Right atrium auricular region (tissue), 2 donors: ENCODE measurements at places on chromosomes 5 and 9.
A peak's percentile ranks its signal among the peaks of the same experiment; 100 is the strongest.

GRCh38 chr5:12985142-12985541 is 959.3 kb downstream of the DNAH5 start:
- no peak for DNase-seq
- H3K27ac ChIP-seq = no peak overlapping the region
- no peaks in the 10 kb centered on the region for H3K27me3 ChIP-seq
- H3K36me3 ChIP-seq = no peaks in the 10 kb centered on the region

GRCh38 chr5:80810425-80810824 is 149.7 kb upstream of the RASGRF2 start:
- H3K4me1 ChIP-seq = no peaks in the 10 kb centered on the region
- DNase-seq = no peak
- H3K27me3 ChIP-seq = no peaks in the 10 kb centered on the region
- H3K27ac ChIP-seq = no peak overlapping the region
- H3K36me3 ChIP-seq = peaks cover 5% of the 10 kb centered on the region
- H3K4me3 ChIP-seq = no peak overlapping the region

DNA sequence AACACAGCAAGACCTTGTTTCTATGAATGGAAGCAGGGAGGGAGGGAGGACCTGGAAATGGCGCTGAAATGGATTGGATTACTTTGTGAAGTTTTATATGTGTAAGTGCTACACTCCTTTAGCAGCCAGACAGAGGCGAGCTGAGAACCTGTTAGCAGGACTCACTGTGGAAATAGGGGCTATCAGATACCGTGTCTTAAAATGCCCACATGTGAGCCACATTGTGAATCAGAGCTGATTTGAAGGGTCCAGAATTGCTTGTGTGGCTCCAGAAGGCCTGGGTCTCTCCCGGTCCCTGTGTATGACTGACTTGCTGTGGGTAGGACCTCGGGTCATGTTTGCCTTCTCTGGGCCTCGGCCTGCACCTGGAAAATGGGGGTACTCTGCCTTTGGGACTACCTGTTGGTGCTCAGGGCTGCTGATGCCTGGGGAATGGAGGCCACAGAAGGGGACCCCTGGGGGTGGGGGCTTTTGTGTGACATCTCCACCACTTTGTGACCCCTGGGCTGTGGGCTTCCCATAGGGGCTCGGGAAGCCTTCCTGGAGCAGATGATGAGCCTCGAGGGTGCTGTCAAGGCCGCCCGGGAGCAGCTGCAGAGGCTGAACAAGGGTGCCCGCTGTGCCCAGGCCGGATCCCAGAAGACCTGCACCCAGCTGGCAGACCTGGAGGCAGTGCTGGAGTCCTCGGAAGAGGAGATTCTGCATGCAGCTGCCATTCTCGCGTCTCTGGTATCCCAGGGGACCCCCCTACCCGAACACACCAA is 24.0 kb upstream of the AIF1L start:
- no peaks in the 10 kb centered on the region for H3K36me3 ChIP-seq
- no peak overlapping the region for H3K4me3 ChIP-seq
- H3K27ac ChIP-seq = no peak overlapping the region
- no peak for DNase-seq

- no peak for DNase-seq
- H3K27me3 ChIP-seq = no peaks in the 10 kb centered on the region
- H3K4me3 ChIP-seq = no peak overlapping the region
- peaks cover 95% of the 10 kb centered on the region for H3K36me3 ChIP-seq
Observed at GRCh38 chr5:141982626-141983025, 13.7 kb downstream of the RNF14 start.

- H3K27me3 ChIP-seq = no peaks in the 10 kb centered on the region
- H3K4me1 ChIP-seq = no peaks in the 10 kb centered on the region
- H3K4me3 ChIP-seq = no peak overlapping the region
Observed at GRCh38 chr9:137461316-137461662, 2.2 kb upstream of the NSMF start.

GRCh38 chr5:167708449-167708848 is 583.0 kb upstream of the WWC1 start:
- H3K4me1 ChIP-seq = no peaks in the 10 kb centered on the region
- H3K27me3 ChIP-seq = no peaks in the 10 kb centered on the region
- H3K27ac ChIP-seq = no peak overlapping the region
- DNase-seq = no peak
- no peak overlapping the region for H3K4me3 ChIP-seq

DNA sequence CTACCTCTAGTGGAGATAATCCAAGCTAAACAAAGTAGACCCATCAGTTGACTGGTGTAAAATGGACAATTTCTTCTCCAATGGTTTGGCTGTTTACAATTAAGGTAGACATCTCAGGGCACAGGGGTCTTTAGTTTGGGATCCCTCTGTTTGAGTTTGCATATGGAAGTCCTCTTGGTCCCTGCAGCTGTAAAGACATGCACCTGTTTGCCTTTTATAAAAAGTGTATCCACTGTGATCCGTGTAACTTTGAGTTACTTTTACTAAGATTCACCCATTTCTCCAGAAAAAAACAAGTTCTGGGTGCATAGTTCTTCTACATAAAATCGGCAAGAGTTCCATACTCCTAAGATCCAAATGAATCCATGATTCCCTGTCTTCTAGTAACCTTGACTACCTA is 374.7 kb upstream of the ADAMTS16 start:
- no peaks in the 10 kb centered on the region for H3K27me3 ChIP-seq
- no peaks in the 10 kb centered on the region for H3K4me1 ChIP-seq
- no peak overlapping the region for H3K27ac ChIP-seq
- DNase-seq = no peak

- no peak overlapping the region for H3K4me3 ChIP-seq
- no peaks in the 10 kb centered on the region for H3K27me3 ChIP-seq
- H3K27ac ChIP-seq = no peak overlapping the region
- peaks cover 5% of the 10 kb centered on the region for H3K4me1 ChIP-seq
- no peak for DNase-seq
- H3K36me3 ChIP-seq = no peaks in the 10 kb centered on the region
Observed at GRCh38 chr5:169085636-169086035, 215.3 kb downstream of the SLIT3 start.

DNA sequence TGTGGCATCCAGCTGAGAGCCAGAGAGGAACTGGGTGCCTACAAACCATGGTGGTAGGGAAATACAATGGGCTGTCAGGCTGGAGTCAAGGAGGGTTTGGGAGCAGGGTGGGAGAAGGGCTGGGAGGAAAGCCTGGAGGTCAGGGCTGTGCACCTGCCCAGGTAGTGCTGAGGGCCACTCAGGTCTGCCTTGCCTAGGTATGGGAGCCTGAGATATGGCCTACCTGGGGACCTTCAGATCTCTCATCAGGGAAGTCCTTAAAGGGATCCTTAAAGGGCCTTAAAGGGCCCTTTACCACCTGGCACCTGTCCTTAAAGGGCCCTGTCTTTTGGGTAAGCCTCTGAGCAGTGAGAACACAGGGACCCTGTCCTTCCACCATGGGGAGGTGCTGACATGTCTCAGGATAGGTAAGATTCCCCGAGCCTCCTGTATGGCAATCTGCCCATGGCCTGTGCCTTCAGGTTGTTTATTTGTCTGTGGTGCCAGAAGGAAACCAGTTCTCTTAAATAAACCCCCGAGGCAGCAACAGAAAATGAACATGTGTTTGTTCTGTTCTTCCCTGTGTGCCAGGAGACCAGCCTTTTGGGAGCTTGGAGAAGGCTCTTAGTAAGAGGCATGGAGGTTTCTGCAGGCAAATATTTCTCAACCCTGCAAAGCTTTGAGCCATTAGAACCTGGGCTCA is 23.3 kb downstream of the SLC25A48 start:
- H3K27me3 ChIP-seq = no peaks in the 10 kb centered on the region
- H3K36me3 ChIP-seq = no peaks in the 10 kb centered on the region

DNA sequence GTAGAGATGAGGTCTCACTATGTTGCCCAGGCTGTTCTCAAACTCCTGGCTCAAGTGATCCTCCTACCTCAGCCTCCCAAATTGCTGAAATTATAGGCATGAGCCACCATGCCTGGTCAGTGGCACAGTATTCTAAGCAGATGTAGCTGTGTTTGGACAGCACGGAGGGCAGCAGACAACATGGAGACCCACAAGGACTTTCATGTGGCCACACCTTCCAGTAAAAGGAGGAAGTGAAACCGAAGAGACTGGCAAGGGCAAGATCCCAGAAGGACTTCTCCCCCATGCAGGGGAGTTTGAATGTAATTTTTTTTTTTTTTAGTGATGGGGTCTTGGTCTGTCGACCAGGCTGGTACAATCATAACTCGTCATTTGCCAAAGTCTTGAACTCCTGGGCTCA is 172.2 kb downstream of the TRPM3 start:
- DNase-seq = no peak
- no peak overlapping the region for H3K4me3 ChIP-seq
- no peaks in the 10 kb centered on the region for H3K4me1 ChIP-seq
- H3K27me3 ChIP-seq = no peaks in the 10 kb centered on the region
- no peaks in the 10 kb centered on the region for H3K36me3 ChIP-seq
- H3K27ac ChIP-seq = no peak overlapping the region

GRCh38 chr9:18032636-18033035 is 441.3 kb upstream of the ADAMTSL1 start:
- DNase-seq = no peak
- H3K36me3 ChIP-seq = no peaks in the 10 kb centered on the region
- no peak overlapping the region for H3K27ac ChIP-seq

DNA sequence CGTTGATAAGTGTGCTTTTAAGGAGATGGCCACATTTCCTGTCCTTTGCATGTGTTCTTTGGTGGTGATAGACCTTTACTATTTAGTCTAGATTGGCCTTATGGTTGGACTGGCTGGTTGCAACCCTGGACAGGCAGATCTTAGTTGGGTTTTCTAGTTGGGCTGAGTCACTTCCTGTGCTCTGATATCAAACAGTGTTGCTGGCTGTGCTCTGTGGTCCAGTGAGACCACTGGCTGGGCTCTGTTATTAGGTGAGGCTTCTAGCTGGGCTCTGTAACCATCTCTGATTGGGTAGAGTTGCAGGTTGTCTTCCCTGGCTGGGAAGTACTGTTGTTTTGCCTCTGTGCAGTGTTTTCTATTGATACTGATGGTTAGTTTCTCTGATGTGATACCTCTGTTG is 432.5 kb downstream of the LRRC70 start:
- H3K27ac ChIP-seq = no peak overlapping the region
- no peaks in the 10 kb centered on the region for H3K36me3 ChIP-seq
- no peak for DNase-seq

GRCh38 chr5:172015346-172015745 is 8.9 kb upstream of the FBXW11 start:
- H3K4me1 ChIP-seq = no peaks in the 10 kb centered on the region
- H3K27me3 ChIP-seq = no peaks in the 10 kb centered on the region
- no peaks in the 10 kb centered on the region for H3K36me3 ChIP-seq
- DNase-seq = no peak
- H3K27ac ChIP-seq = no peak overlapping the region

DNA sequence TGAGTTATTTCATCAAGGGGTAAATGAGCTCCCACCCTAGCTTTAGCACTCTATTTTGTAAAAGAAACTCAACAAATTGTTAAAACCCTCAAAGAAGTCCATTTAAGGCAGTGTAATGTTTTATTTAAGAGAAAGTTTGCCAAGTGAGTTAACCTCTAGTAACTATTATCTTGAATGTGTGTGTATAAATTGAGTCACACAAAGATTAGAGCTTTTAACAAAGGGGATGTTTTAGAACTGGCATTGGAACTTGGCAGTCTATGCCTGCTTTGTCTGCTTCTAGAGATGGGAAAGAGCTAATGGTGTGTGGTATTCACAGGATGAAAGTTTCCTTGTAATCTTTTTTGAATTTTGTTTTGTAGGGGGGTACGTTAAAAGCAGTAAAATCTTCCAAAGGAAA is 33.2 kb downstream of the KDM3B start:
- peaks cover 52% of the 10 kb centered on the region for H3K36me3 ChIP-seq
- H3K4me1 ChIP-seq = no peaks in the 10 kb centered on the region
- no peak overlapping the region for H3K27ac ChIP-seq
- DNase-seq = no peak
- H3K4me3 ChIP-seq = no peak overlapping the region

- DNase-seq = no peak
- H3K4me3 ChIP-seq = no peak overlapping the region
- H3K27me3 ChIP-seq = no peaks in the 10 kb centered on the region
- H3K36me3 ChIP-seq = no peaks in the 10 kb centered on the region
- no peaks in the 10 kb centered on the region for H3K4me1 ChIP-seq
- H3K27ac ChIP-seq = no peak overlapping the region
Observed at GRCh38 chr5:125310749-125311148, 564.3 kb upstream of the ZNF608 start.

GRCh38 chr9:89518466-89519365 is 20.8 kb upstream of the SEMA4D start:
- no peaks in the 10 kb centered on the region for H3K27me3 ChIP-seq
- H3K4me3 ChIP-seq = no peak overlapping the region
- no peaks in the 10 kb centered on the region for H3K4me1 ChIP-seq
- H3K36me3 ChIP-seq = no peaks in the 10 kb centered on the region
- H3K27ac ChIP-seq = no peak overlapping the region

DNA sequence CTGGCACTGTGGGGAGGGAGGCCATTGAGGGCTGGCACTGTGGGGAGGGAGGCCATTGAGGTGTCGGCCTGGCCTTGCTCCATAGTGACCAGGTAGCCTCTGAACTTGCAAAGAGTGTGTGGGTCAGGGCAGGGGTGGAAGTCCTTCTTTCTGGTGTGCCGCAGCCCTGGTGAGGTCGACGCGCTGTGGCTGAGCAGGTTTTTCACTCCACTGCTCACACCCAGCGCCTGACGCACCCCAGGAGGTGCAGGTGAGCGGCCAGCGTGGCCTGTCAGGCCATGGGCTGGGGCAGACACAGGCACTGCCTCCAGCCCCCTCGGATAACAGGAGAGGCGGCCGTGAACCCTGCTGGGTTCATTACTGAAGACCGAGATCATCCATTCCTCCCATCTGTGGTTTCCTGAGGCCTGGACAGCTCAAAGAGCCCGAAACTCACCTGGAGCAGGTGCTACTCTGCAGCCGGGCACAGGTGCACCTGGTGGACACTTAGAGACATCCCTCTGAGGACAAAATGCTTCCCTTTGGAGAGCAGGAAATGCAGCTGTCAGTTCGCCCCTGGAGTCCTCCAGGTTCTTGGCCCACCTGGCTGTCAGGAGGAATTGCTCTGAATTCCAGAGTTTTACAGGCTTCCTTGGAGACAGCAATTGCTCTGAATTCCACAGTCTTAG is 32.4 kb downstream of the LHX3 start:
- DNase-seq = no peak
- no peaks in the 10 kb centered on the region for H3K36me3 ChIP-seq
- H3K4me3 ChIP-seq = no peak overlapping the region
- no peak overlapping the region for H3K27ac ChIP-seq
- H3K27me3 ChIP-seq = no peaks in the 10 kb centered on the region

- no peak overlapping the region for H3K27ac ChIP-seq
- H3K4me1 ChIP-seq = peaks cover 11% of the 10 kb centered on the region
- H3K27me3 ChIP-seq = no peaks in the 10 kb centered on the region
- no peak overlapping the region for H3K4me3 ChIP-seq
Observed at GRCh38 chr9:3513265-3513818, 12.5 kb downstream of the RFX3 start.

- peaks cover 19% of the 10 kb centered on the region for H3K36me3 ChIP-seq
- peaks cover 47% of the 10 kb centered on the region for H3K4me1 ChIP-seq
- DNase-seq = no peak
- no peaks in the 10 kb centered on the region for H3K27me3 ChIP-seq
- no peak overlapping the region for H3K4me3 ChIP-seq
- peak overlapping the region; percentile 26 for H3K27ac ChIP-seq
Observed at GRCh38 chr9:70262948-70263347, 4.2 kb downstream of the SMC5 start.

GRCh38 chr9:130500340-130501180 is 55.8 kb downstream of the ASS1 start:
- no peak overlapping the region for H3K4me3 ChIP-seq
- H3K36me3 ChIP-seq = peaks cover 29% of the 10 kb centered on the region
- H3K27me3 ChIP-seq = no peaks in the 10 kb centered on the region
- no peak overlapping the region for H3K27ac ChIP-seq
